Activated CD4-positive, alpha-beta T cell treated with anti-CD3 and anti-CD28 coated beads, Interleukin-2, amount 10 ng/mL, durations not matched to agents 7 days and 5 days (primary cell): ENCODE measurements at places on chromosomes 3 and 15. TPM values are rescaled to one million over a fixed set of nuclear protein-coding genes. Genes with fewer than 3 reads are reported as not detected.

SLC12A8 gene
- 0.10 TPM for total RNA-seq

C3orf20 gene
- not detected for total RNA-seq

UPK1B gene
- not detected for total RNA-seq

VIPR1 gene
- total RNA-seq, result 21.3 TPM

- DNase-seq, result no peak
Measured at GRCh38 chr3:25156626-25157025, 271.4 kb upstream of the RARB start.
